ENCODE measurements at places on chromosomes 7 and 10.

DNA sequence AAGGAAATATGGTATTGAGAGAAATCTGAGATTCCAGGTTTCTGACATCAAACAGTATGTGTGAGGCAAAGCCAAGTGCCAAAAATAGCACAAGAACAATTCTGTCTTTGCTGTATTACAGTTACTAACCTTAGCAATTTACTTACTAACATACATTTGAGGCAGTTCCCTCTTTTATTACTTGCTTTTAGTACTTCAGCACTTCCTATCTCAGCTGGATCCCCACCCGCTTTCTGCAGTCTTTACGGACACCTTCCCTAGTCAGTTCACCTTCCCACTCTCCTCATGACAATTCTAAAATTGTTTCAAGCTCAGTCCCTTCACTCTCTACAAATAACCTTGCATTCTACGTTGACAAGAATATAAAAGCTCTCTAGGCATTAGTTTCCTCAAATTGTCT, 79.2 kb downstream of the ELAPOR2 start:
- DNase-seq, result no peak

GRCh38 chr10:109277456-109277855, 645.9 kb downstream of the XPNPEP1 start:
- no peak for DNase-seq

- no peak for DNase-seq
These were observed 183.1 kb downstream of the EXOC4 start for GRCh38 chr7:133436014-133436428.

DNA sequence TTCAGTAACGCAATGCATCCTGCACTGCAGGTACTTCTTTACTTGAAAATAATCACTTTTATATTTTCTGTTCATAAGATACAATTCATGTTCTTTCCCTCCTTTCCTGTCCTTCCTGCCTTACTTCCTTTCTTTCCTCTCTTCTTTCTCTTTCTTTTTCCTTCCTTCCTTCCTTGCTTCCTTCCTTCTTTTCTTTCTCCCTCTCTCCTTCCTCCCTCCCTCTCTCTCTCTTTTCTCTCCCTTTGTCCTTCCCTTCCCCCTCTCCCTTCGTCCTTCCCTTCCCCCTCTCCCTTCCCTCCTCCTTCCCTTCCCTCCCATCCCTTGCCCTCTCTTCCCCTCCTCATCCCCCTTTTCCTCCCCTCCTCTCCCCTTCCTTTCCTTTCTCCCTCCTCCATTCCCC, 227.8 kb upstream of the KLF6 start:
- DNase-seq, result no peak

- no peak for DNase-seq
These were observed 12.4 kb downstream of the UBE2H start for GRCh38 chr7:129940329-129940728.
